ENCODE measurements at places on chromosomes 2 and 18.
A peak's percentile ranks its signal among the peaks of the same experiment; 100 is the strongest.

DNA sequence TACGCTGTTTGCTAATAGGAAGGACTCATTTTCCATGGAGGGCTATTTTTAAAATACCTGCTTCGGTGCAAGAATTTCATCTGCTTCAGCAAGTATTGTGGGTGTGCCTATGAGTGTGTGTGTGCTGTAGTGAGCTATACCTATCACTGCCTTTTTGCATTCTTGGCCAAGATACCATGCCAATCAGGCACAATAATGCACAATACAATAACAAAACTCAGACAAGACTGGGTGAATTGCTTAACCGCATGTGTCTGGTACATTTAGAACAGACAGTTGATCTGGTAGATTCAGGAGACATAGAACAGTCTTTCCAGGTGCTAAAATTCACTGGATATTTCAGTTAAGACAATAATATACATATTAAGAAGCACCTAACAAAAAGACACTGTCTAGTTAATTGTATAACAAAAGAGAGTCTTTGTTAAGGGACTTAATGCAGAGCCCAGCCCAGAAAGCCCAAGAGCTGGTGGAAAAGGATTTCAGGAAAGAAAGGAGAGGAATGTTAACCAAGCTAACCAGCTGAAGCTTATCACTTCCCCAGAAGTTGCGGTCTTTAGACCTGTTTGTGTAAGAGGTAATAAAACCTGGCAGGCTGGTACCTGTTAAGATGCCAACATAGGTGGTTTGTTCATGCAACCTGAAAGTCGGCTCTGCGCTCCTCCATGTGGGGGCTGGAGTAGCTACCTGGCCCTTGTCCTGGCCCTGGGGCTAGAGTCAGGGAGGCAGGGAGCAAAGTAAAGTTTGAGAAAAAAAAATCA lies 153.3 kb upstream of the RBMS1 start:
- DNase-seq: no peak

GRCh38 chr2:55019526-55020258 lies 30.6 kb downstream of the RTN4 start:
- DNase-seq: no peak

DNA sequence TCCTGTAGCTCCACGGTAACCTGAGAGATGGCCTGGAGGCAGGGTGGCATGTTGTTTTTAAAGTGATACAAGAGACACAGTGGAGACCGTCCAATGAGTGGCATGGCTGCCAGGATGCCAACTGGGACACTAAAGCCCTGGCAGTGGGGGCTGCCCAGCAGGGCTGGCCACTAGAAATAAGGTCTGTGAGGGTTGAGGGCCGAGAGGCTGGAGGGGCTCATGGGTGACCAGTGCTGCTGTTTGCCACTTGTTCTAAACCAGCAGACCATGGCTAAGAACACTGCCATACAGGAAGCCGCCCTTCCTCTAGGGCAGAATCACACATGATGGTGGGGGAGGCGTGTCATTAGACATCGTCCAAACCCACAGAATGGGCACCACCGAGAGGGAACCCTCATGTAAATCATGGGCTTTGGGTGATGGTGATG lies 71.9 kb downstream of the ALPK2 start:
- no peak for DNase-seq

DNA sequence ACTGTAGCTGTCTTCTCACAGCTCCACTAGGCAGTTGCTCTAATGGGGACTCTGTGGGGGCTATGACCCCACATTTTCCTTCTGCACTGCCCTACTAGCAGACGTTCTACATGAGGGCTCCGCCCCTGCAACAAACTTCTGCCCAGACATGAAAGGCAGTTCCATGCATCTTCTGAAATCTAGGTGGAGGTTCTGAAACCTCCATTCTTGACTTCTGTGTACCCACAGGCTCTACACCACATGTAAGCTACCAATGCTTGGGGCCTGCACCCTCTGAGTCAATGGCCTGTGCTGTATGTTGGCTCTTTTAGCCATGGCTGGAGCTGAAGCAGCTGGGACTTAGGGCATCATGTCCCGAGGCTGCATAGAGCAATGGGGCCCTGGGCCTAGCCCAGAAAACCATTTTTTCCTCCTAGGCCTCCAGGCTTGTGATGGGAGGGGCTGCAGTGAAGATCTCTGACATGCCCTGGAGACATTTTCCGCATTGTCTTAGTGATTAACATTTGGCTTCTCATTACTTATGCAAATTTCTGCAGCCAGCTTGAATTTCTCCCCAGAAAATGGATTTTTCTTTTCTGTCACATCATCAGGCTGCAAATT lies 123.0 kb downstream of the MYCN start:
- DNase-seq: no peak

DNA sequence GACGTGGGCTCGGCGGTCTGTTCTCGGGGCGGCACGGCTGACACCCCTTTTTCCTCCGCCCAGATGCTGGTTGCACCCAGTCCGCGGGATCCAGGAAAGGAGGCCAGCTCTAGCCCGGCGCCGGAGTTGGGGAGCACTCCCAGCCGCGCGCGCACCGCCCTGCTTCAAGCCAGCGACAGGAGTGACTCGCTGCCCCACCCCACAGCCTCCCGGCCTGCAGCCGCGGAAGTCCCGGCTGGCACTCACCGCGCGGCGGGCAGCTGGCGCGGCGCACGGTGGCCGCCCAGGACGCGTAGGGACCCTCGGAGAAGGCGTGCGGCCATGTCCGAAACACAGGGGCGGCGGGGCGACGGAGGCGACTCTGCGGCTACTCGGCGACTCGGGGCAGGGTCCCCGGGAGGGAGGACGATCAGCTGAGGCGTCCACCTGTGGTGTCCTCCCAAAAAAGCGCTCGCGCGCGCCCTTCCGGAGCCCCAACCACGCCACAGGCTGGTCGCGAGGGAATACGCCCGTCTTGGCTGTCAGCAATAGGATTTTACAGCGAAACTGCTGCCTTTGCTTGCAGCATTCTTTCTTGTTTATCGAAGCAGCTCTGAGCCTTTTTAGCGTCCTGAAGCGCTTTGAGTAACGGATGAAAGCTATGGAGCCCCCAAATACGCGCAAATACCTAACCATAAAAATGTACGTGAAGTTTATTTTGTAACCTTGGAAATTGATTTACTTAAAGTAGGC lies at the start of gene ACADL:
Gene ACADL, minus strand, starts transcription at position 507 of the 732 bp plus-strand sequence. Its CDS starts 184 bp downstream, at position 323.
- peak; percentile 87 for DNase-seq

- peak; percentile 40 for DNase-seq
These were observed 603 bp downstream of the ATAD2B start for GRCh38 chr2:23926290-23926749.

DNA sequence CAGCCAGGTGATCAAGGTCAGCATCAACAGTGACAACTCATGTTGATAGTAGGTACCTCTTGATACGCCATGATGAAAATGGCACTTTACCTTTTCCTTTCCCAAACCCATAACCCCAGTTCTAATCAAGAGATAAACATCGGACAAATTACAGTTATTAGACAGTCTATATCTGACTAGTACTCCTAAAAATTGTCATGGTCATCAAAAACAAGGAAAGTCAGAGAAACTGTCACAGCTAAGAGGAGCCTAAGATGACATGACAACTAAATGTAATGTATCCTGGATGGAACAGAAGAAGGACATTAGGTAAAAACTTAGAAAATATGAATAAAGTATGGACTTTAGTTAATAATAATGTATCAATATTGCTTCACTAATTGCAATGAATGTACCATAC lies 97.1 kb upstream of the DNMT3A start:
- DNase-seq: no peak

GRCh38 chr2:229408356-229408755 lies 137.3 kb upstream of the PID1 start:
- DNase-seq: no peak

DNA sequence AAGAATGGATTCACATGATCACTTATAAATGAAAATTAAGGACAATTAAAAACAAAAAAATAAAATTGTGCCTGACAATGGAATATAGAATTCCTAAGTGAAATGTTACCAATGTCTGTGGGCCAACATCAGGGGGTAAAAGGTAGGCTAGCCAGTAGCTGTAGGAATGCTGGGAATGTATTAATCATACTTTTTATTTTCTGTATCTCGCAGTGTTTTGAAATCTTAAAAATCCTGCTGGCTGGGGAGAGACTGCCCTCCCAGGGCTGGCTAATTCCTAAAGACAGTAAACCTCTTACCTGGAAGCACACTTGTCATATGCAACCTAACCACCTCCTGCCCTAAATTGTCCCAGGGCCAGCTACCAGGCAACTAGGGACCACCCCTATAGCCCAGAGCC lies 69.8 kb downstream of the REV1 start:
- DNase-seq: no peak

GRCh38 chr2:232942831-232943230 lies 70.2 kb downstream of the NGEF start:
- no peak for DNase-seq

GRCh38 chr18:22844628-22845027 lies 88.5 kb upstream of the RBBP8 start:
- no peak for DNase-seq

DNA sequence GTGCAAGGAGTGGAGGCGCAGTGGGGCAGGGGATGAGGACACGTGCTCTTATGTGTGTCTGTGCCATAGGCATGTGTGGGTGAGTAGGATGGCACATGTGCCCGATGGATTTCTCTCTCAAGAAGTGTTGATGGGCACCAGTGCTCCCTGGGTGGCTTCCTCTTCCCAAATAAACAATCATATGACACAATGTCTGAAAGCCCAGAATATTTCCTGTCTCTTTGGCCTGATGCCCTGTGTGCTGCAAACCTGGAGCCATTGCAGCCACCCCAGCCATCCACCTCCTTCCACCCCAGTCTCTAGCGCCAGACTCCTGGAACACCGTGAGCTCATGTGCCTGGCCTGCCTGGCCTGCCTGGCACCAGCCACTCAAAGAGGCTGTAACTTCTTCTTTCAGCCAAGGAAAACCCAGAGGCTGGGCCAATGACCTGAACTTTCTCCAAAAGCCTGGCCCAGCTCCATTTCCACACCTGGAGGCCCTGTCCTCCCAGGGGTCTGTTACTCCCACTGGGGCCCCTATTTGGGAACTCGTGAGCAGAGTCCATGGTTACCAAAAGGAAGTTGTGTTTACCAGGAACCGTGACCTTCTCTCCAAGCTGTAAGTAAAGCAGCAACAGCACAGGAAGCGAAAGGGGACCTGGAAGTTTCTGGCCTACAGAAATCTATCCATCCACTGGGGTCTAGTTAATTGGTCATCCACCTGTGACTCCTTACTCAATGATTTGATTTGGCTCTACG lies 9.5 kb upstream of the ZBTB7C start:
- no peak for DNase-seq

DNA sequence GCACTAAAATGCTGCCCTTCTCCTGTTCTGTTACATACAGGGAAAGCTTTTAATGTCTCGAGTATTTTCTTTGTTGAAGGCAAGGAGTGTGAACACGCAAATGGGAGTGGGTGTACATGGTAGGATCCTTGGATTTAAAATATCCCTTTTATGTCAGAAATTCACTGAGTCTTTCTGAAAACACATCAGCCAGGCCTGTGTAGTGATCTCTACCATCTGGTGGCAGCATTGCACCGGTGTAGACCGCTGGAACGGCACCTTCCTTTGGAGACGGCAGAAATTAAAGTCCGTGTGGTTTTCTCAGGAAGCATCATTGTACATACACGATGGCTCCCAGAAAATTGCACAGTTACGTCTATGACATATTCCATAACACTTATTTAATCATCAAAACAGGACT lies 515.8 kb downstream of the GALR1 start:
- DNase-seq: no peak

- DNase-seq: no peak
These were observed 74.2 kb upstream of the TMEM200C start for GRCh38 chr18:5969355-5969988.

DNA sequence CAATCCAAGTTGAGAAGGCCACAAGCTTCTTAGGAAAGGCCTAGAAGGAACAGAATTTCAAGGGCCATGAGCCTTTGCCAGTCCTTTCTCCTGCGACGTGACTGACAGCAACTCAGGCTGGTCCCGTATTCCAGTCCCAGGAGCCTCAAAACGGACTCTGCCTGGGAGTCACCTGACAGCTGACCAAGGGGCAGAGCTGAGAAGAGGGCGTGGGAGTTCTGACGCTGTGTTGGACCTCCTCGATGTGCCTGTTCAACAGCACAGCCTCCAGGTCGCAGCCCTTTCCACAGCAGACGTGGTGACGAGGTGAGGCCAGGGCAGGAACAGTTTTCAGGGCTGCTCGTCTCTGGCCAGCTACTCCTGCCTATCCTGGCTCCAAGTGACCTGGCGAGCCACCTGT lies 37.6 kb downstream of the CENPO start:
- DNase-seq: no peak

GRCh38 chr18:42298759-42299675 lies 344.0 kb downstream of the PIK3C3 start:
- peak; percentile 87 for DNase-seq

GRCh38 chr2:152420936-152421335 lies 86.0 kb downstream of the FMNL2 start:
- DNase-seq: no peak

DNA sequence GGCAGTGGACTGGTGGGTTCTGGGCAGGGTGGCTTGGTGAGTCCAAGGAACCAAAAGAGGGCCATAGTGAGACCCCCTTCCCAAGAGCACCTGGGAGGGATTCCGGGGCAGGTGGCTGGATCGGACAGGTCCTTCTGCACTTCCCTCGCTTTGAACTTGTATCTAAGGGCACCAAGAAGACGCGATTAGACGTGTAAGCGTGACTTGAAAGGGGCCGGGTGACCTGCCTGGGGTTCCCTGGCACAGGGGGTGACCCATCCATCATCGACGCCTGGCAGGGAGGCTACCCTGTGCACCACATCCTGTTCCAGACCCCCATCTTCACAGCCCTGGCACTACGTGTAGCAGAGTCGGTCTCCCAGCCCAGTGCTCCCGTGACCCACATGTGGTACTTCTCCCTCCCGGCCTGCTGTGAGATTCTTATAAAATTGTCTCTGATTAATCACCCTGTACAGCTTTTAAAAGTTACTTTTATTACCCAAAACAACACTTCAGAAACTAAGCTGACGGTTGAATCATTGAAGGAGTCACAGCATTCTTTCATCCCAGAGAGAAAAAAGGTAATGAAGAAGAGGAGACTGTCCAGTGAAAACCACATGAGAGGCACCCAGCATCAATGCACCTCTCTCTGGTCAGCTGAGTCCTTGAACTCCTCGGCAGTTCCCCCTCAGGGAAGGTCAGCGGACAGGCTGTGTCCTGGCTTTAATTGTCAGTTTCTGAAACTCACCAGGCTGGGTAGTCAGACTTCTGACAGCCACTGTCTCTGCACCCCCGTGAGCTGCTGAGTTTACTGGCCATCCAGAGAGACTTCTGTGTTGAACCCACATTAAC lies 13.0 kb downstream of the SH3BP4 start:
- DNase-seq: no peak

DNA sequence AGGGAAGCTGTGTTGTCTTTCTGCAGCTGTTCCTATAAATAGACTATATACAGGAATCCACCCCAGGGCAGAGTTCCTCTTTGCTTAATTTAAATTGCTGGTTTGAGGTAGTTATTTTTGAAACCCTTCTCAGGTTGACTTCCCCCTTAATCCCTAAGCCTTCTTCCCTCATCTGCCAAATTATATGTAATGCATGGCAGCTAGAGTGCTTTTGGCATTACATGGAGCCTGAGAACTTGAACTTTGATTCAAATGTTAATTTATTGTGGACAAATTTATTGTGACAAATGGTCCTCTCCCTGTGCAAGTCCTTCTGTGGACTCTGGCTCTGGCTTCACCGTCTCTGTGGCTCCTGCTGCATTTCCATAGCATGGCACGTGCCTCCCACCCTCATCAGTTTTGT lies 29.2 kb downstream of the MYO1B start:
- no peak for DNase-seq

GRCh38 chr2:158715357-158715756 lies 79.8 kb upstream of the DAPL1 start:
- no peak for DNase-seq

GRCh38 chr2:45014016-45014702 lies 4.9 kb upstream of the SIX2 start:
- DNase-seq: no peak
